Inflammatory macrophage treated with lipopolysaccharide for 4 hours (primary cell): ENCODE measurements at places on chromosomes 5 and 9.
A peak's percentile ranks its signal among the peaks of the same experiment; 100 is the strongest.

- peak; percentile 92 for DNase-seq
These were observed 746 bp downstream of the CAST start for GRCh38 chr5:96662725-96663518.

GRCh38 chr9:35051069-35051967 lies 21.1 kb downstream of the VCP start:
- peak; percentile 27 for DNase-seq

DNA sequence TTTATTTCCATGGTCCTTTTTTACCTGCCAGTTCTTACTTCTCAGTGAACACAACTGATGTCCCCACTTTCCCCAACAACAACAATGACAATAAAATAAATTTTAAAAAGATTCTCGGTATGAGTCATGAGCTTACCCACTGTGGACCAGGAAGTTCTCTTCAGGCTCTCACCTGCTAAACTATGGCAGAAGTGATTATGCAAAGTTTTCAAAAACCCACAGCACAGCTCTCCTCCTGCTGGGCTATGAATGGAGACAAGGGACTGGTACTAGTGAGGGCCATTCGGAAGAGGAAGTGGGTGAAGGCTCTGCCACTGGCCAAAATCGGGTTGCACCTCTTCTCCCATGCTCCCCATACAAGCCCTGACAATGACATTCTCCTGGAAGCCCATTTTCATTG lies 429.4 kb downstream of the PIK3R1 start:
- no peak for DNase-seq

DNA sequence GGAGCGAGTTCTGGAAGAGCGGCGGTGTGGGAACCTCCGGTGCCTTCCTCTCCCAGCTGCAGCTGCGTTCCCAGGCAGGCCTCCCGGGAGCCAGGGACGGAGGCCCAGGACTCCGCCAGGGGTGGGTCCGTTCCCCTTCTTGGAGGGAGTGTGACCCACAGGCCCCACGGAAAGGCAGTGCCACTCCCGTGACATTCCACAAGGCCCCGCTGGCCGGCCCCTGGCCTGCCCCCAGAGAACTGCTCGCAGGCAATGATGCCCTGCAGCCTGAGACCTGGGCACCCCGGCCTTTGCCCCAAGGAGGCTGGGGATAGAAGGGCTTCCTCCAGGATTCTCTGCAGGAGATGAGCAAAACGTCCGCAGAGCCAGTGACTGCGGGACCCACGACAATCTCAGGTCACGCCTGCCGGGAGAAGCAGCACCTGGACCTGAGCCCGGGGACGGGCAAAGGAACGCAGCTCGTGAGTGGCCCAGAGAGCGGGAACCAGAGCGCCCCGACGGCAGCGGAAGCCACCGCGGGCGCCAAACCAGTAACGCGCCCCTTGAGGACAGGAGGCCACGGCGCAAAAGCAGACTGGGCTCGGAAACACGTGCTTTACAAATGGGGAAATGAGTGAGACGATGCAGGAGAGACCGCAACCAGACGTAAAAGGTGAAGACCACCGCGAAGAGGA lies 9.3 kb downstream of the OBP2B start:
- DNase-seq: peak; percentile 18

GRCh38 chr5:107814183-107814827 lies 143.6 kb upstream of the EFNA5 start:
- no peak for DNase-seq

GRCh38 chr9:123401879-123402513 lies 46.0 kb downstream of the CRB2 start:
- peak; percentile 12 for DNase-seq
